ENCODE measurements at places on chromosomes 4 and X.
A peak's percentile ranks its signal among the peaks of the same experiment; 100 is the strongest.

DNA sequence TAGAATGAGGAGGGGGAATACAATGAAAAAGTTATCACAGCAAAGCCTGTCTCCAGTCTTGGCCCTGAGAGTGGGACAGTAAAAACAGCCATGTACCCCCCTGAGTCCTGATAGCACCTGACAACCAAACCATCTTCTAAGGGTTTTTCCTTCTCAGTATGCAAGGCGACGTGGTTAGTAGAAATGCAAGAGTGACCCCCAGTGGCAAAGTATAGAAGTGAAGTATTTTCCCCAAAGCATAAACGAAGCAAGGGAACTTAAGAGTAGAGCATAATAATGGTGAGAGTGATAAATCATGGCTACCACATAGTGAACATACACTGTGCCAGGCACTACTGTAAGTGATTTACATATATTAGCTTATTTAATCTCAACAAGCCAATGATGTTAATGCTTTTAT is 52.8 kb downstream of the FAM47C start:
- DNase-seq = no peak

GRCh38 chr4:85452058-85452731 is 22.8 kb upstream of the ARHGAP24 start:
- no peak for DNase-seq

DNA sequence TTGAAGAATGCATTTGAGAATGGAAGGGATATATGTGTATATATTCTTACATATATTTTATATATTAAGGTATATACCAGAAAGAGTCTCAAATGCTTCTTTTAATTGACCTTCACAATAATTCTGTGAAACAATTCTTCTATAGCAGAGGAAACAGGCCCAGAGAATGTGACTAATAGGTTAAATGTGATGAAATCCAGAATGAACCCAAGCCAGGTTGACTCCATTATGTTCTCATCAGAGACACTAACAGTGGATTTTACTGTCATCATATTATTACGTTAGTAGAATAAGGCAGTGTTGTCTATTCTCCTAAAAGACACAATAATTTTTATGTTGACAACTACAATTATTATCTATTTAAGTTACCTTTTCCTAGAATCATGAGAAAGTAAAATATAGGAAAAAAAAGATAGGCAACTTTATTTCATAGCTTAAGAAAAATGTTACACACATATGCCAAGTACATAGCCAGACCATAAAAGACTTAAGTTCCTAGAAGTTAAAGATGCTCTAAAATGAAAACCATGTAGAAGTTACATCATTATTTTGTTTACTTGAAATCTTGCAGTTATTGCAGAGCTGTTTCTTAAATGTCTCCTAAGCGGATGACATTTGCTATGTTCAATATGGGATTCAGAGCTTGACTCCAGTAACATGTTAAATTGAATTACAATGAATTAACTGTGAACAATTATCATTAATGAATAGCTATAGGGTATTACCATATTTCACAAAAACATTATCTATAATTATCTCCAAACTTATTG is 56.2 kb upstream of the ANKRD50 start:
- no peak for DNase-seq

DNA sequence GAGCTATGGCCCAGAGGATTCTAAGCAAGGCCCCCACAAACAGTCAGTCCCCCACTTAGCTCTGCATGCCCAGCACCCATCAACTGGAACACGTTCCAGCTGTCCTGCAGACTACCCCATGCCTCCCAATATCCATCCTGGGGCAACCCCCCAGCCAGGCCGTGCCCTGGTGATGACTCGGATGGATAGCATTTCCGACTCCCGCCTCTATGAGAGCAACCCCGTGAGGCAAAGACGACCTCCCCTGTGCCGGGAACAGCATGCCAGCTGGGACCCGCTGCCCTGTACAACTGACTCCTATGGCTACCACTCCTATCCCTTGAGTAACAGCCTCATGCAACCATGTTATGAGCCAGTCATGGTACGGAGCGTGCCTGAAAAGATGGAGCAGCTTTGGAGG is 32.0 kb downstream of the LAS1L start:
- no peak for DNase-seq

DNA sequence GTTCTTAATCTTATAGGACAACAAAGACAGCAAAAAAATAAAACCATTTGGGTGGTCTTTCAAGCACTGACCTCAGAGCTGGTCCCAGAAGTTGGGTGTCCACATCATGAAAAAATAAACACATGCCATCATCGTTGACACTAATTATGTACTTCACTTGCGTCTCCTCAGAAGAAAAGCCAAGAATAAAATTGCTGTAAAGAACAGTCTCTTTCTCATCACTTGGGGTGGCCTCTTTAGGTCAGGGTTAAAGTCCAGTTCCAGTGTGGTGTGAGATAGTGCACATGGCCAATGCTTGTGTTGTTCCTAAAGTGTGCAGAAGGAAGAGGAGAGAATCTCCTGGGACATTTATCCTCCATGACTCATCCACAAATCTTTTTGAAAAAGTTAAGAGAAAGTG is 49.5 kb upstream of the IBSP start:
- DNase-seq = no peak

DNA sequence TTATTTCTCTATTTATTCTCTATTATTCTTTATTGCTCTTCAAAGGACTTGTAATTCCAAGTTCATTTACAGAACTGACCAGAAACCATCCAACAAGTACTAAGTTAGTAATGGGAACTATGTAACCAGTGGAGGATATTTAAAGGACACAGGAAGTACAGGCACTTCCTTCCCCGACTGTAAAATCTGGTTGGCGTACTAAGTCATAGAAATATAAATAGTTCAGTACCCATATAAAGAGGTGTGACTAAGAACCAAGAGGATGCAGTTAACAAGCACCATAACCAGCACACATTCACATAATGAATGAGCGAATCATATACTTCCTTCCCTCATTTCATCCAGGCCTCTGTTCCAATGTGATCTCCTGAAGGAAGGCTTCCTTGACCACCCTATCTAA is 3.6 kb upstream of the EIF4E start:
- DNase-seq = no peak

DNA sequence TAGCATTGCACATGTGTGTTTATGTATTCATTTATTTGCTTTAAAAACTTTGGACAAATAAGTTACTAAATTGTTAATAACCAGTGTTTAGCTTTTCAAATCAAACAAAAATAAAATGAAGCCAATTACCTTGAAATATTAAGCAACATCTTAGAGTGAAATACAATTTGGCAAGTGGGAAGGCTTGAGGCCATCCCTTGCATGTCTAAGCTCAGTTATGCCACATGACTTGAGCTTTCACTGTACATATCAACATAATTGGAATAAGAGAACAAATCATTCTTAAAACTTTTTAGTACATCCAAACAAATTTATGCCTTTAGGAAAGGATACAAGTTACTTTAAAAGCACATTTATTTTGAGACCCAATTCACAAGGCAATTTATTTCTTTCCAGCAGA is 640.6 kb downstream of the SPRY1 start:
- DNase-seq = no peak

GRCh38 chr4:6695660-6696610 is 2.3 kb downstream of the S100P start:
- no peak for DNase-seq

- DNase-seq = no peak
Observed at GRCh38 chrX:14939644-14940043, 66.4 kb downstream of the MOSPD2 start.

DNA sequence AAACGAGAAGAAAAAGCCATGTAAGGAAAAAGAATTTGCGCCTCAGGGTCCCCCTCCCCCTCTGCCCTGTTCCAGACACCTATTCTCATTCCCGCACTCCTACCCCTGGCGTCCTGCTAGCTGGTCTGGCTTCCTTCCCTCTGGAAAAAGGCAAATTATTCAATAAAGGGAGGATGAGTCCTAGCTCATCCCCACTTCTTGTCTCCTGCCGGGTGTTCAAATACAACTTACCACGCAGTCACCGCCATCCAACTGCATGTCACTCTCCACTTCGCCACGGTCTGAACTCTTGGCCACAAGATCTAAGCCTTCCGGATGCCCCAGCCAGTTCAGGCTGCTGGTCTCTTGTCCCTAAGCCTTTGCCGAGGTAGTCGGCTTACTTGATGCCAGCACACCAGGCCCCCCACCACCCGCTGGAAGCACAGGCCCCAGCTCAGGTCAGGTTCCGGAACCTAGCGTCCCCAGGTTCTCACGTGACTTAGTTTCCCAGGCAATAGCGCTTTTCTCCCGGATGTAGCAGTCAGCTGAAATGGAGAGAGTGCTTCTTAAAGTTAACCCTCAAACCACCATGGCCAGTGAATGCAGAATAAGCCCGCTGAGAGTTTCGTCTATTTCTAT is 209.6 kb upstream of the SPIN4 start:
- DNase-seq = peak; percentile 81

- DNase-seq = no peak
Observed at GRCh38 chr4:26356081-26356501, 35.3 kb downstream of the RBPJ start.

GRCh38 chr4:139973616-139974015 is 180.4 kb downstream of the MAML3 start:
- no peak for DNase-seq

- no peak for DNase-seq
Observed at GRCh38 chrX:22165732-22166457, 106.8 kb upstream of the CBLL2 start.

GRCh38 chr4:185054886-185055285 is 36.6 kb downstream of the HELT start:
- no peak for DNase-seq

GRCh38 chr4:146458594-146458993 is 63.1 kb downstream of the SLC10A7 start:
- no peak for DNase-seq

DNA sequence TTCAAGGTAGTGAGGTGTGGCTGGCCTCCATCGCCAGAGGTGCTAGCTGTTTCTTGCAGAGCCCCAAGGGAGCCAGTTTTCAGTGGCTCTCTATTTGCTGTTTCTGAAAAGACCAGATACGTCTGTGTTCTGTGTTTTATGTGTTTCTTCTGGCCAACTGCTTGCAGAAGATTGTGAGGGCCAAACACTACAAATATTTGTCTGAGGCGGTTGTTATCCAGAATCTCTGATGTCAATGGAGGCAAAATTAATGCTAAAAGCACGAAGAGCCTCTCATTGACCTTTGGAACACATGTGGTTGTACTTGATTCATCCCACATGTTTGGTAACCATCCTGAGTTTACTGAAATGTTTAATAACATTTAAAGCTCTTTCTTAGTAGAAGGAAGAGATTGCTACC is 113.9 kb downstream of the CT47B1 start:
- no peak for DNase-seq

DNA sequence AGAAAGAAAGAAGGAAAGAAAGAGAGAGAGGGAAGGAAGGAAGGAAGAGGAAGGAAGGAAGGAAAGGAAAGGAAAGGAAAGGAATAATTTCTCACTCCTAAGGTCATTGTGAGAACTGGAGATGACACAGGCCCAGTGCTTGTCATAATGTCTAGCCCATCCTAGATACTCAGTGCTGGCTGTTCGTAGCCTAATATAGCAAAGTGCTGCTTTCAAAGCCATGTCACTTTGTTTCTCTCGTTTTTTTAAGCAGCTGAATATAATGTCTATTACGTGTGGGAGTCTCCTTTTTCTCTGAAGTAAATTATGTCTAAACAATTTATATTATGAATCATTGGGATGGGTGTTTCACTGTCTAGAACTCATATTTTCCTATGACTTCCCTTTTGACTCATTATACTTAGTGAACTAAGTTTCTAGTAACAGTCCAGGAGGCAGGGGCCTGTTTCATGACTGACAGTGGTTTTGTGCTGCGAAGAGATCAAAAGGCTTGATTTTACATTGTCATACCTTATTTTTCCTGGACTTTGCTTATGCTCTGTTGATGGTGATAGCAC is 327.0 kb upstream of the ZFP42 start:
- no peak for DNase-seq

DNA sequence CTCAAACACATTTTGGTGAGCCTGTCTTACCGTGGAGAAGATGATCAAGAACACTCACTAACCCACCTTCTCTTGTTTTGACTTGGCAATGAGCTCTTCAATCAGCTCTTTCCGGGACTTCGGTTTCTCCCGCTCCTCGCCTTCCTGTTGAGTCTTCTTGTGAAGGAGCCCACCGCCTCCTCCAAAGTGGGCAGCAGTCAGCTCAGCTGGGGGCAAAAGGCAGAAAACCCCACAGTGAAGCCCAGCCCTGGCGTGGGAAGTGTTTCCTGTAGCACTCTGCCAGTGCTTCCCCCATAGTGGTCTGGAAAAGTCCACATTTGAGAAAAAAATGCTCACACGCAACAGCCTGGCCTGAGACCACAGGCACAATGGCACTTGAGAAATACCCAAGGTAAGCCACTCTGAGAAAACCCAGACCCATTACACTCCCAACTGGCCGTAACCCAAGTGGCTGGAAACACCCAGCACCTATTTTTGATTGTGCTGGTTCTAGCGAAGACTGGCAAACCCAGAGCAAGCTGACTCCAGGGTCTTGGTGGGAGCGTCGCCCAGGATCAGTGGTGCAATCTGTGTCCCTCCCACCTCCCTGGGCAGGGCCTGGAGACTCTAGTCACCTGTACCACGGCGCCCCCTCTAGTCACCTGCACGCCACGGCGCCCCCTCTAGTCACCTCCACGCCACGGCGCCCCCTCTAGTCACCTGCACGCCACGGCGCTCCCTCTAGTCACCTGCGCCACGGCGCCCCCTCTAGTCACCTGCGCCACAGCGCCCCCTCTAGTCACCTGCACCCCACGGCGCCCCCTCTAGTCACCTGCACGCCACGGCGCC is 8.6 kb downstream of the NOP14 start:
- DNase-seq = peak; percentile 74

- no peak for DNase-seq
Observed at GRCh38 chrX:129792586-129793291, 13.0 kb downstream of the SASH3 start.

GRCh38 chr4:93918856-93919255 is 90.3 kb downstream of the ATOH1 start:
- DNase-seq = no peak

GRCh38 chr4:147160908-147161513 is 215.3 kb upstream of the TTC29 start:
- peak; percentile 45 for DNase-seq

DNA sequence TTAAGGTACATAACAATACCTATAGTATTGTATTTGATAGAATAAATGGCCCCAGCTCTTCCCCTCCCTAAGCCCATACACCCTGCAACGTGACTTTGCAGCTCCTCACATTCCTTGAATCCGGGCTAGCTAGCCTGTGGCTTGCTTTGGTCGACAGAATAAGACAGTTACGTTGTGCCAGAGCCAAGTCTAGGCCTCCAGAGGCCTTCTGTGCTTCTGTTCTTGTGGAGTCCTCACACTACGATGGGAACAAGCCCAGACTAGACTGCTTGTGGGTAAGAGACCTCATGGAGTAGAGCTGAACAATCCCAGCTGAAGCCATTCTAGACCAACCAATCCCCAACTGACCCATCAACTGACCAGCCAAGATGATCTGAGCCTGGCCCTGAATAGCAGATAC is 102.4 kb upstream of the PLAC1 start:
- DNase-seq = no peak

GRCh38 chrX:33721927-33722326 is 410.2 kb downstream of the FAM47A start:
- no peak for DNase-seq

DNA sequence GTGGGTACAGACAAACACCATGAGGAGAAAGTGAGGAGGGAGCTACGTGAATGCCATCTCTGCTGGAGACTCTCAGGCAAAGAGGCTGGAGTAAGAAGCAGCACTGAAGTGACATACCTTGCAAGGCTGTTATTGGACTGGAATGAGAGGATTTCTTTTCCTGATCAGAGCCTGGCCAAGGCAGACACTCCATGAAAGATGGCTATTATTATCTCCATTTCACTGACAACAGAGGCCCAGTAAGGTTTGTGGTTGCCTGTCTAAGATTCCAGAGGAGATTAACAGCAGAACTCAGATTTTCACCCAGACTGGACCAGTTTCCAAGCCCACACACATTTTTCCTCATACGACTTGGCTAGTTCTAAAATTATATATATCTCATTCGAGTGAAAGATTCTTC is 162.0 kb upstream of the EOLA2 start:
- DNase-seq = no peak

Data from WERI-Rb-1 (cell line).